ENCODE measurements at places on chromosomes 4 and X.

GRCh38 chrX:136390921-136391320, 90.2 kb downstream of the ADGRG4 start:
- DNase-seq = no peak

GRCh38 chr4:121200795-121201472, 36.8 kb upstream of the TNIP3 start:
- no peak for DNase-seq

DNA sequence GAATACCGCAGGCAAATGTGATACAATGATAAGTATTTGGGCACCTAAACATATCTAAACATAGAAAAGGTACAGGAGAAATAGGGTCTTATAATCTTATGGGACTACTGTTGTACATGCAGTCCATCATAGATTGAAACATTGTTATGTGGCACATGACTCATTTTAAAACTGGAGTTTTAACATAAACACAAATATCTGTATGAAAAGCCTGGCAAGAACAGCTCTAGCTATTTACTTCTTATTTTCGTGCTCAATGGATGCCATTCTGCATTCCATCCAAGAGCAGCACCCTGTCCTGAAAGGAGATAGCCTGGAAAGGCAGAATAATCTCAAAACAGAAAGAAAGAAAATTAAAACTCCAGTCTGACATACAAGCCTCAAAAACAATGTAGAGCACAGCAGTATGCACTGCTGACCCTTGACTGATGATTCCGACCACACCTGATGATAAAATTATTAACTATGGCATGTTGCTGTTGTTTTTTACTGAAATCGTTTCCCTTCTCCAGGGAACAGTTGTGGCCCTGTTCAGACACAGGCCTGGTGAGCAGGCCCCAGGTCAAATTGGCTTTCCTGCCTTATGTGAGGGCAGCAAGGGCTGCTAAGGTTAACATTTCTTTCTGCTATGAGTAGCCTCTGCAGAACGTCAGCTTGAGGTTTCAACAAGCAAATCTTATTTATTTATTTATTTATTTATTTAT, 152.7 kb downstream of the APBB2 start:
- no peak for DNase-seq

GRCh38 chr4:148847544-148848255, 405.5 kb upstream of the NR3C2 start:
- no peak for DNase-seq

- no peak for DNase-seq
Observed at GRCh38 chr4:2944091-2944482, 19.1 kb downstream of the NOP14 start.

- DNase-seq = no peak
Observed at GRCh38 chr4:8185930-8186329, 13.2 kb upstream of the SH3TC1 start.

GRCh38 chr4:110245577-110245976, 47.2 kb upstream of the ELOVL6 start:
- DNase-seq = no peak

DNA sequence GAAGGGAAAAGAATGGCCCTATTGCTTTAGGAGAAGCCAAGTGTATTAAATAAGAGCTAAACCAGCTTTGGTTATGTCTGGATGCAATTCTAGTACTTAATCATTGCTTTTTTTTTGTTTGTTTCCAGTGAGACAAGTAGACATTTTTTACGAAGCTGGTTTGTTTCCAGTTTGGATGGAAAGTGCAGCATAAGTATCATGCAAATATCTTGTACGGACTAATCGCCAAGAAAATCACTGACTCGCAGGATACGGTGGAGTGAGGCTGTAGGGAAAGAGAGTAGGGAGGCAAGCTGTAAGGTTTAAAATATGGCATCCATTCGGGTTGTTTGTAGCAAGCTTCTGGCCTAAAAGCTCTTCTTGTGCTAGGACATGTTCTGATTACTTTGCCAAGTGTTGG, 64.8 kb downstream of the HPGD start:
- no peak for DNase-seq

DNA sequence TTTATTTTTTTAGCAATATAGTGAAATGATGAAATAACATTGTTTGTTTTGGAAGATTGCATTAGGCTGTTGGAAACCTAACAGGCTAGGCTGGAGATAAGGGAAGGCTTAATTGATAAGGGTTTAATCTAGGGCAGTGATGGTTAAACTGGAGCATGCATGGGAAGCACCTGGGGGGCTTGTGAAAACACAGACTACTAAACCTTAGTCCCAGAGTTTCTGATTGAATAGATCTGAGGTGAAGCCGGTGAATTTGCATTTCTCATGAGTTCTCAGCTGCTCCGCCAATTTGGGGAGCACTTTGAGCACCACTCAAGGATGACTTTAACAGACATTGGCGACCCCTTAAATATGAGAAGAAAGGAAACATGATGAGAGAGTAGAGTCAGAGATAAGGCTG, 11.5 kb downstream of the STK26 start:
- no peak for DNase-seq

DNA sequence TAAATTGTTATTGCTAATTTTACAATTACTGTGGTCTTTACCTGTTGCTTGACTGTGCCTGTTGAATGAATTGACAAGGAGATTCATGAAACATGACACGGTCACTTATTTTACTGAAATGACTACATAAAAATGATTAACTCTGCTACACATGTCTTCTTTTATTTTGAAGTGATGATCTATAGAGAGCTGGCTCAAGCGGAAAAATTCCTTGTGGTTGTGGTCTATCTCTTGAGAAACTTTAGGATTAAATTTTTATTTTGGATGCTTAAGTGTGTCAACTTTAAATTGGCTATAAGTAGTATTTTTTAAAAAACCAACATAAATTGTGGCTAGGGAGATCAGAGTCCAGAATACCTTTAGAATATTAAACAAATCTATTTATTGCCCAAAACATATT, 131.8 kb upstream of the PITX2 start:
- DNase-seq = no peak

- no peak for DNase-seq
Observed at GRCh38 chr4:124417371-124417770, 295.2 kb downstream of the ANKRD50 start.

DNA sequence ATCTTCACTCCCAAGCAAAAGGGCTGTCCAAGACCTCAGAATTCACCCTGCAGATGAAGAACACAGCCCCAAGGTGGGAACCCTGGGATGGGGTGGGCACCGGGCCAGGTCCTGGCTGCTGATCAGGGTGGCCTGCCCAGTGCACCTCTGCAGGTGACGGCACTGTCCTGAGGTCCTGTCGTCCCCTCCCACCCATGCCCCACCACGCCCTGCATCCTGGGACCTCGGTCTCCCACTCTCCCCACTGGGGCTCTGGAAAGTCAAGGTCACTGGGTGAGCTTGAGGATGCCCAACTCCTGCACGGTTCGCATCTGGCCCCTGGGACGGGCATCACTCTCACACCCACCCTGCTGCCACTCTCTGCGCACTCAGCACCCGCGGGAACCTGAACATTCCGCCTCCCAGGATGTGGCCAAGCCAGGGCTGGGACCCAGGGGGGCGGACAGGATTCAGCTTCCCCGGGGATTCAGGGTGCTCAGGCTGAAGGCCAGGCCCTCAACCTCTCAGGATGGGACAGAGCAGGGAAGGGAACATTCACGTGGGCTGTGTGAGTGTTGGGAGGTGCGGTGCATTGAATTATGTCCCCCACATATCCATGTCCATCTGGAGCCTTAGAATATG, 115.9 kb downstream of the CPZ start:
- no peak for DNase-seq

GRCh38 chr4:82043081-82043808, 330.5 kb downstream of the HNRNPD start:
- no peak for DNase-seq

DNA sequence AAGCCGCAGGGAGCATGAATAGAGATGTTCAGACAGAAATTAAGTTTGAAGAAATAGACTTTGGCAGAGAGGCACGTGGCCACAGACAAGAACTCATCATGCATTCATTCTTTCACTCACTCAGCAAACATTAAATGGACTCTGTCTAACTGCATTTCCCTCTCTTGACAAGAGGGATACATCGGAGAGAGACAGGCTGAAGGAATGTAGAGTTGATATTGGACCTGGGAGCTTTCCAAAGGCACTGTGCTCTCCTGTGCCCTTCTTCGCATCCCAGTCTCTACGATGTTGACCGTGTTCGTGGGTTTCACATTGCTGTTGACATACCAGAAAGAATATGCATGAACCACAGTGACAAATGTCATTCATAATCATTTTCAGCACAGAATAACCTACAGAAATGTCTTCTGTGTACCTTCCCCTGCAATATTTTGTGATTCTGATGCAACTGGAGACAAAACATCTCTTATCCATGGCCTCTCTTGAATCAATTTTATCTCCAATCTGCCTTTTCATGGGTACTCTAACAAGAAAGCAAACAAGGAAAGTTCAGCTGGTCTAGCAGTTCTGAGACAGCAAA, 34.7 kb upstream of the CD99 start:
- no peak for DNase-seq

DNA sequence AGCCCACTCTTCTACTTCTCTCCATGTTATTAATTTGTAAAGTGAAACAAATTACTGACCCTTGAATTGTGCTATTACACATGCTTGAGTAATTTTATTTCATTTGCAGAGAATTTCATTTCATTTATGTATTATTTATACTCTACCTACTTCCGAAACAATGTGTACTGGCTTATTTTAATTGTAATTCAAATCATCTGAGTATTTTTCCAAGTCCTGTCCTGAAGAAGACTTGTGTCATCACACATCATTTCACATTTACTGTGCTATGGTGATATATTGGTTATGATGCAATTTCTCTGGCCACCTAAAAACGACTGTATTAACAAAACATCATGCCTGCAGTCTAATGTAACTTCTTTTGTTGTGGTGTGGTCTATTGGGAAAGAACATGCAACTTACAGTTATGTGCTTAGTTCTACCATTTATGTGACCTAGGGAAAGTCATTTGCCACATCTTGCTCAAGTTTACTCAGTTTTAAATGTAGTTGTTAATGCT, 384.5 kb downstream of the RPA4 start:
- DNase-seq = no peak

DNA sequence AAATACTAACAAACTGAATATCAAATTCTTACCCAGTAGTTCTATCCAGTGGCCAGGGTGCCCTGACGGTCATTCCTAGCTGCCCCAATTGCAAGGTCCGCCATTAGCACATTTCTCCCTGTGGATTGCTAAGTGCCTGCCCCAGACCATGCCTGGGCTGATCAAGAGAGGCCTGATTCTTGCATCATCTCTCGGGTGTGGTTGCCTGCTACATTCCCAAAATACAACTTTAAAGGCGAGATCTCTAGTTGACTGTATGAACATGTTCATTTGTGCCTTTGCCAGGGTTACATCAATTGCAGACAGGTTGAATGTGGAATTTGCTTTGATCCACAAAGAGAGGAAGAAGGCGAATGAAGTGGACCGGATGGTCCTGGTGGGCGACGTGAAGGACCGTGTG, 28.0 kb downstream of the PRPS2 start:
- DNase-seq = no peak

DNA sequence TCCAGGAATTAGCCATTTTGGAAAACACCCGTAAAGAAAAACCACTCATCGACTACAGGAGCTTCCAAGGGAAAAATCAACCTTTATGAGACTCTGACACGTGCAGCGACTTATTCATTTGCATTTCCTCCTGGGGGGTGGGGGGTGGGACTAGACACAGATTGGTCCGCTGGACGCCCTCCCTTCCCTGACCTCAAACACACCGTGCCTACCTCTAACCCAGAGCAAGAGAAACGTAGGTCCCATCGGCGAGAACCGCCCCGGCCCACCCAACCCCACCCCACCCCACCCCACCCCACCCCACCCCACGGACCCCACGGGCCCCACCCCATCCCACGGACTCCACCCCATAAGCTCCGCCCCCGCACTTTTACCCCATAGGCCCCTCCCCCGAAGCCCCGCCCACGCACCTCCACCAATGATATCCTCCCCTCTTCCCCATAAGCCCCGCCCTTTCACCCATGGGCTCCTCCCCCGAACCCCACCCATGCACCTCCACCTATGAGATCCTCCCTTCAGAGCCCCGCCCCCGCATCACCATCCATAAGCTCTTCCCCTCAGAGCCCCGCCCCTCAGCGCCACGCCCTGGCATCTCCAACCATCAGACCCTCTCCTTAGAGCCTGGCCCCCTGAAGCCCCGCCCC, 1.1 kb downstream of the GTPBP6 start:
- DNase-seq = no peak

GRCh38 chr4:78788007-78788889, 12.1 kb downstream of the BMP2K start:
- no peak for DNase-seq

DNA sequence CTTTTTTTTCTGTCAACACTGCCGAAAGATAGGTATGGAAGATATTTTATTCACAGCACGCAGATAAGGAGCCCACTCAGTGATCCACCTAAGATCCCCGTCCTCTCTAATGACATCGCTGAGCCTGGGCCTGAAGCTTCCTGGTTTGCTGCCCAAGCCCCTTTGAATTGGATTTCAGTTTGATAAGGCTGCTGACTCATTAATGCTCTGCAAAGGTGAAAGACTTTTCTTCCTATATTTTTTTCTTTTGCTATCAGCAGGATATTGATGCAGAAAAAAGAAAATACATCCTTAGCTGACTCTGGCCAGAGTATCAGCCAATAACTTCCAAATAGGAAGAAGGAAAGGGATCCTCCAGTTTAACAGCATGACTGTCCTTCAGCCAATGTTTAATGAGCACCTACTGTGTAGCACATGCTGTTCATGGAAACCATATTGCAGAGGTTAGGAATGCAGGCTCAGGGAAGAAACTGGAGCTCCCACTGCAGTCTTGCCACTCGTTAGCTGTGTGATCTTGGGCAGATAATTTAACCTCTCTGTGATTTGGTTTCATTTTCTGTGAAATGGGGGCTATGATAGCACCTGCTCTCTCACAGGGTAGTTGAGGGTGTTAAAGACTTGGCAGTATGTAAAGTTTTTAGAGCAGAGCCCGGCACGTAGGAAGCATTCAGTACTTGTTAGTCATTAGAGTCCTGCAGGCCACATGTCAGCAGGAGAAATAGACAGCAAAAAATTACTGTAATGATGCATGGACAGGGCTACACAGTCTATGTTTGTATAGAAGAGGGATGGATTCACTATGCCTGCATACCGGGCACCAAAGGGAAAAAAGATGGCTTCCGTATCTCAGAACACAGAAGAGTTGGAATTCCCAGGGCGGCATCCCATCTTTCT, 39.3 kb downstream of the EVC start:
- no peak for DNase-seq

DNA sequence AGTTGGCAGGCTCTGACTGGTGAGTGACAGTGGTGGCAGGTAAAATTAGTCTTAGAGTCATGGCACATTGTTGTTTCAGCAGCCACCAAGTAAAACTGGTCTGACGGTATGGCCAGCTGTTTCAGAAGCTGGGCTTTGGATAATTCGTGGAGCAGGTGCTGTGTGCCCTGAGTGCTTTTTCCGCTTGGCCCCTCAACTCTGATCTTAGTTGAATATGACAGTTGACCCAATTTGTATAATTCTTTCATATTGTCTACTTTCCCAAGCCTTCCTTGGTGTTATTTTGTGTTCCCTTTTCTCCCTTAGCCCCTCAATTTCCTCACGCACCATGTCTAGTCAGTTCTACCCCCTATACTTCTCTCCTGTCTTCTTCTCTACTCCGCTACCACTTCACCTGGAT, 32.0 kb downstream of the CDS1 start:
- no peak for DNase-seq
